ENCODE measurements at places on chromosomes 7 and 10.

- DNase-seq = no peak
Measured at GRCh38 chr10:124482236-124482800, 20.7 kb downstream of the LHPP start.

- DNase-seq = no peak
Measured at GRCh38 chr10:34236931-34237330, 578.2 kb downstream of the PARD3 start.

- DNase-seq = no peak
Measured at GRCh38 chr7:29296421-29296820, 101.8 kb downstream of the CHN2 start.

GRCh38 chr7:108263425-108263824 is 133.3 kb upstream of the LAMB4 start:
- DNase-seq = no peak

DNA sequence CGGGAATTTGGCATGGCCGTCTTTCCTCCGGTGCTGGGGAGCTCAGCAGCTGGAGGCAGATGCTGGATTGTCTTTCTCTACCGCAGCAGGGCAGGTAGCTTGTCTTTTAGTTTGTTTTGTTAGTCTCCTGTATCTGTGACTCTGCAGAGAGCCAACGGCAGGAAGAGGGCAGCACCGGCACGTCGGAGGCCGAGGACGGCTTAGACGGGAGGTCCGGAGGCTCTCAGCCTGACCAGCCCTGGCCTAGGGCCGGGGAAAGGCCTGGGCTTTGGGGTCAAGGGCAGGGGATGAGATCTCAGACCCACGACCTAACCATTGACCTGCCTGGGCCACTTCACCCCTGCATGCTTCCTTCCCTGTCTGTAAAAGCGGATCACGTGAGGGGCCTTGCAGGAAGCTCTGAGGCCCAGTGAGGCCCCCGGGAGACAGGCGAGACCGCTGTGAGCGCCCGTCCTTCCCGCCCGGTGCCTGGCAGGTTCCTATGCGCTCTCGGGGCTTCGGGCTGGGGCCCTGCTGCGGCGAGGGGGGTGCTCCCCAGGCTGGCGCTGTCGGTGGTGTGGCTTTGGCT is 72.7 kb downstream of the LHPP start:
- DNase-seq = no peak

GRCh38 chr10:130169136-130169859 is 33.1 kb downstream of the GLRX3 start:
- DNase-seq = no peak

DNA sequence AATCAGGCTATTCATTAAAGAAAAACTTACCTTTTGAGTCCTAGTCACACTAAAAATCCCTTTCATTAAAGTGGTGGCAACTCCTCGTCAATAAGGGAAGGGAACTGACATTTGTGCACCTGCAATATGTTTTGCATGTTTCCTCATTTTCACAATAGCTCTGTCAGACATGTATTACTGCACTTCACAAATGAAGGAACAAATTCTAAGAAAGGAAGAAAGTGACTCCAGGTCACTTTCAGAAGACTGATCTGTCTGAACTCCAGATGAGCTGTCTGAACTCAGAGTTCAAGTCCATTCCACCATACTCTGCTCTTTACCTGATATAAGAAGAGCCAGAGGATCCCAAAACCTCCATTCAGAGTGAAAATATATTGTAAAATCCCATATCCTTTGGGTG is 50.3 kb upstream of the GSAP start:
- no peak for DNase-seq

GRCh38 chr7:85392326-85392725 is 205.5 kb upstream of the SEMA3D start:
- no peak for DNase-seq

- peak; percentile 21 for DNase-seq
Measured at GRCh38 chr7:152336754-152337368, 98.9 kb downstream of the KMT2C start.

GRCh38 chr10:94038024-94038423 is 44.3 kb downstream of the PLCE1 start:
- no peak for DNase-seq

GRCh38 chr10:131461093-131461492 is 149.6 kb upstream of the TCERG1L start:
- no peak for DNase-seq

DNA sequence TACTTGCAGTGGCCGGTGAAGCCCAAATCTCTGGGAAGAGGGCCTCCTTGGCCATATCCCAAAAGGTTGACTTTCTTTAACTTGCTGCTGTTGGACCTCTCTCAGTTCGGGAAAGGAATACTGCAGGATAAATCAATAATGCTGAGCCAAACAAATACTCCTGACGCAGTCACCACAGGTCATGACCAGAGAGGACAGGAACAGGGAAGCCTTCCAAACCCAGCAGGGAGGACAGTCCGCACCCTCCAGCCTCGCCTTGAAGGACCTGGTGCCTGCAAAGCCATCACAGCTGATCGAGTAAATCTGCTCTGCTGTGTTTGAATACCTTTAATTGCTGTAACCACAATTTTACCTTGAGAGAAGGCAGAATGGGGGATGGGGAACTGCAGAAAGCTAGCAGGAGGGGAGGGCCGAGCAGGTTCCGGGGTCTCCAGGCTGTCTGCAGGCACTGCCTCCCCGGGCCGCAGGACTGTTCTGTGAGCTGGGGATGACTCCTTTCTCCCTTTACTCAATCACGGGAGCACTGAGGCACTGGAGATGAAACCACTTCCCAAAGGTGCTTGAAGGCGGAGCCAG is 20.8 kb upstream of the INSIG1 start:
- DNase-seq = no peak

DNA sequence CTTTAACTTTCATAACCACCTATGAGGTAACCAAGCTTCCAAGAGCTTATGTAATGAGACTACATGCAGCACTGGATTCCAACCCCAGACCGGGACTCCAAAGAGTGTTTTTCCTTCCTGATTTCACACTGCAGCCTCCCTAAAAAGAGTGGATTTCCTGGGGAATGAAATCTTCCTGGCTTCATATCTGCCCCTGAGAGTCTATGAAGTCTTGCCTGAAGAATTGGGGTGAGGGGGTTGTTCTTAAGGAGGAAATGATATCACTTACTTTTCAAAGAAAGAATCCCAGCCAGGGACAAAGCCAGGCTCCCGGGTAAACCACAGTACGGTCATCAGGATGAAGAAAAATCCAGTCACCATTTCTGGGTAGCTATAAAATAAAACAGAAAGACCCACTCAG is 29.7 kb downstream of the STMP1 start:
- DNase-seq = no peak

DNA sequence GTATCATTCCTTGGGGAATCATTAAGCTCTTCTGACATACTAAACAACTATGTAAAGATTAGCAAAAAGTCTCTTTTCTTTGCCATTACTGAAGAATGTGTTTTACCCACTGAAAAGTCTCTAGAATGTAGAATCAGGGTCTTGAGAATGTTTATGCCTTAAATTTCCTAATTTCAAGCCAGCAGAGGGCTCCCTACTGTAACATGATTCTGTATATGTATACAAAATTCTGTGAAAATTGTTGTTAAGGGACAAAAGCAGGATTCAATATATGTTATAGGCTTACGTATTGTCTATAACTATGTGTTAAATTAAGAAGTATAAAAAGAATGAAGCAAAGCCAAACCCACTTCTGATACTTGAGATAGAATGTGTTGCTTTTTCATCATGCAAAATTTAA is 296.9 kb upstream of the DGKB start:
- DNase-seq = no peak

DNA sequence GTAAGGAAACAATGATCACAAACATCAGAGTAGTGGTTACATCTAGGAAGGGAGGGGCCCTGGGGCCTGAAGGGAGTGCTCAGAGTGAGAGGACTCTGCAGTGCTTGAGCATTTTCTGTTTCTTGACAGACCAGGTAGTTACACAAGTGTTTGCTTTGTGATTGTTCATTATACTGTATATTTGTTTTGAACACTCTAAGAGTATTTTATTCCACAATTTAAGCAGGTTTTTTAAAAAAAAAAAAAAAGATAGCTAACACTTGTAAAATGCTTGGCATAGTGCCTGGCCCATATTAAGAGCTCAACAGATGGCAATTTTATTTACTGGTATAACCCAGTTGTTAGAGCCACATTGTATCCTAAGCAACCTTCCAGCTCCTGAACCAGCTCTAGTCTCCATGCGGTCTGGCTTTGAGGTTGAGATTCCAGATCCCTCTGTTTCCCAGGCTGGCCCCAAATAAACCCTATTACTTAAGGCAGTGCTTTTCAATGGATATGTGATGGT is 20.1 kb upstream of the ATXN7L1 start:
- peak; percentile 78 for DNase-seq

GRCh38 chr10:24822590-24822989 is 98.9 kb upstream of the ARHGAP21 start:
- no peak for DNase-seq

GRCh38 chr10:102419269-102420180 is 940 bp upstream of the PSD start:
- DNase-seq = peak; percentile 70

- no peak for DNase-seq
Measured at GRCh38 chr7:155032978-155033377, 30.1 kb upstream of the PAXIP1 start.

DNA sequence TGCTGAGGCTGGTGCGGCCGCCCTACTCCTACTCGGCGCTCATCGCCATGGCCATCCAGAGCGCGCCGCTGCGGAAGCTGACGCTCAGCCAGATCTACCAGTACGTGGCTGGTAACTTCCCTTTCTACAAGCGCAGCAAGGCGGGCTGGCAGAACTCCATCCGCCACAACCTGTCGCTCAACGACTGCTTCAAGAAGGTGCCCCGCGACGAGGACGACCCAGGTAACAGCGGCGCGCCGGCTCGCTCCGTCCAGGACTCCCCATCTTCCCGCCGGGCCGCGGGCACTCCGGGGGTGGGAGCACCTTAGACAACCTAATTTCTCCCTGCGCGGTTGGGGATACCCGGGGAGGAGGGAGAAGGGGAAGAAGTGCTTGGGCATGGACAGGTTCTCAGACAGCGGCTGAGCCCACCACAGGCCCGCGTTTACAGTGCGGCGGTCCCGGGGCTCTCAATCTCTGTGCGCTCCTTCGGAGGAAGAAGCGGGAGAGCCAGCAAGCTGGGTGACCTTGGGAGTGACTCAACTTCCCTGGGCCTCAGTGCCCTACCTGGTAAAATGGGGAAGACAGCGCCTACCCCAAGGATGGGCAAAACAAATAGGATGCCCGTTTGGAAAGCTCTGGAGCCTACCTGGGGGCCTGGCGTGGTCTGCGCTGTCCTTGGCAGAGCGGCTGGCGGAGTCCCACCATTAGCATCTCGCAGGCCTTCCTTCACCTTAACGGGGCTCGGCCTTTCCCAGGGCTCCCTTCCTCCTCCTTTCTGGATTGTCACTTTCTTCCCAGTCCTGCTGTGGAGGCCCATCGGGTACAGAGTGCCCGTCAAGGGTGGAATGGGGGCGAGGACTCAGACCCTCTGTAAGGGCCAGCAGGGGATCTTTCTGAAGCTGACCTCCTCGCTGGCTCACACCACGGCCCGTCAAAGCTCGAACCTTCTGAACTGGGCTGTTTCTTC is 852 bp downstream of the FOXI2 start:
- no peak for DNase-seq

DNA sequence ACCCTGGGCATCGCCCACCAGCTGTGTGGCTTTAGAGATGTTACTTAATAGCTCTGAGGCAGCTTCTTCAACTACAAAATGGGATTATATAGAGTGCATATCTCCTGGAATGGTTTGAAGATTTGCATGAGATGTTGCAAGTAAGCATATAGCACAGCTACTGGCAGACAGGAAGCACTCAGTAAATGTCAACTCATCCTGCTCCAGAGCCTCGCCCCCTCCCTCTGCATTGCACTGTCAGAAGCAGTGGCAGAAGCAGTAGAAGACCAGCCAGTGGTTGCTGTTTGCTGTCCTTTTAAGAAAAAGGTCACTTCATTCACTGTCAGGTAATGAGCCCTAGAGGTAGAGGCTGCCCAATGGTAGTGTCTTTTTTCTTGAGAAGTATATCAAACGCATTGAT is 180.0 kb upstream of the GHITM start:
- no peak for DNase-seq

DNA sequence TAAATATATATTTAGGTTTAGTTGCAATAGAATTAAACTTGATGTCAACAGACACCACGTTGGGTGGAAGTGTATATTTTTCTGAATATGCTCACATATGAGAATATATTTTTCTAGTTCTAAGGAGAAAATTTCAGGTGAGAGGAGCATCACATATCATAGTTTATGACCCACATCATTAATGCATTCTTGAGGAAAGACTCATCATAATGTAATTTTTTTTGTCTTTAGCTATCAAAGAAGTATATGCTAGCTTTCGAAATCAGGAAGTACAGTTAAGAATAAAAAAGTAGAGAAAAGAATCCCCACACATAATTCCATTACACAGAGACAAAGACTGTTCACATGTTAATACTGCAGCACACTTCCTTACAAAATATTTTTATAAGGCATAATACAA is 30.4 kb downstream of the A1CF start:
- DNase-seq = no peak

- no peak for DNase-seq
Measured at GRCh38 chr10:7484456-7485243, 73.8 kb upstream of the SFMBT2 start.

- no peak for DNase-seq
Measured at GRCh38 chr7:33157311-33157710, 27.9 kb downstream of the BBS9 start.

DNA sequence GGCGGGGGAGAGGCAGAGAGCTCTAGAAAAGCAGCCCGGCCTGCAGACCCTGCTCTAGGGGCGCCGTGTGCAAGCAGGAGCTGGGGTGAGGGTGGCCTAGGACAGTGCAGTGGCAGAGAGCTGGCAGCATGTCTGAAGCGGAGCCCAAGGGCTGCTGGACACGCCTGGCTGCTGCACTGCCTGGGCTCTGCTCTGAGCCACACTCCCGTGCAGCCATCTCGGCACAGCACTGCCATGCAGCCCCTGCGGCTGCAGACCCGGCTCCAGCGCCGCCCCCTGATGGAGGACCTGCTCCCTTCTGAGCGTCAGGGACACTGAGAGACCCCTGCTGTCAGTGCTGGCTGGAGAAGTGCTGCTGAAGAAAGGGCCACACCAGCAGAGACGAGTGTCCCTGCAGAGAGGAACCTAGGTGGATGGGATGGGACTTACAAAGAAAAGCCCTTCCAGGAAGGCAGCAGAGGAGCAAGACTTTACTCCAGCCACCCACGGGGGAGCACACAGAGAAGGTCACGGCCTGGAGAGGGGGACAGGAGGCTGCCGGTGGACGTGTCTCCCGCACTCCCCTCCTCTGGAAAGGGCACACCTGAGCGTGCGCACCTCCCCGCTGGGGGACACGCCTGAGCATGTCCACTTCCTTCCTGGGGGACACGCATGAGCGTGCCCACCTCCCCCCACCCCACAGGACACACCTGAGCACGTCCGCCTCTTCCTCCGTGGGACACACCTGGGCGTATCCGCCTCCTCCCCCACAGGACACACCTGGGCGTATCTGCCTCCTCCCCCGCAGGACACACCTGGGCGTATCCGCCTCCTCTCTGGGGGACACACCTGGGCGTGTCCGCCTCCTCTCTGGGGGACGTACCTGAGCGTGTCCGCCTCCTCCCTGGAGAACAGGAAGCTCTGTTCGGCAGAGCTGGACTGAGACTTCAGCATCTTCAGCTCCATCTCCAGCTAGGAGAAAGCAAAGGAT is 252.9 kb downstream of the MAD1L1 start:
- DNase-seq = no peak
